ENCODE measurements at places on chromosomes 5 and 9.

DNA sequence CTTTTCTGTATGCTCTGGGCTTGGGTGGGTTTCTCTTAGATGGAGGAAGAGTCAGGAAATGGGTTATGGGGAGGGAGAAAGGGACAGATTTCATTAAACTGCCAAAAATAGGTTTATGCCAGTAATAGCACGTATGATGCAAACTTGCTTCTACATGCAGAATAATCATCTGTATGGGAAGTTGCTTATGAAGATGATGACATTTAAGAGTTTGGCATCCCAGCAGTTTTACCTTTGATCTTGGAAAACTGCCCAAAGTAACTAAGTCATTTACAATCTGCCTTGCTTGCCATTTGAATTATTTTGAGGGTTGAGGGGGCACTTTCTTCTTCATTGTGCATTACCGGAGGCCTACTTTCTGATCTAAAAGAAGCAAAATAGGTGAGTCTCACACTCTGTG, 282.9 kb upstream of the ANKRD55 start:
- DNase-seq, result no peak

- no peak for DNase-seq
Observed at GRCh38 chr9:121607434-121608167, 43.8 kb upstream of the DAB2IP start.

GRCh38 chr5:111548348-111548950, 36.1 kb upstream of the STARD4 start:
- no peak for DNase-seq

DNA sequence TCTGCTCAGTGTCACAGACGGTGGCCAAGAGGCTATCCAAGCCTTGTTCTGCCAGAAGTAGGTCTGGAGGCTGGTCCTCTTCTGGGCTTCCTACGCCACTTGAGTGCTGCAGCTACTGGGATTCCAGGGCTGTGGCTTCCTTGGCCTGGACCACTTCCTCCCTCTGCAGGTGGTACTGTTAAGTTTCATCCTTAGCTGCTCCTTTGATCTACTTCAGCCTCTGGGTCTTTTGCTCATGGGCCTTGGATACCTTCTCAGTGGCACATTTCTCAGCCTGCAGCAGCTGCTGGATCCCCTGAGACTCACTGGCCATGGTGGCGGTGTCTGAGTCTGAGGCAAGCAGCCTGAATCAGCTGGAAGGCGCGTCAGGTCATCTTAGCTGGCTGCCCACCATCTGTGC, 10.3 kb downstream of the CNOT8 start:
- no peak for DNase-seq

DNA sequence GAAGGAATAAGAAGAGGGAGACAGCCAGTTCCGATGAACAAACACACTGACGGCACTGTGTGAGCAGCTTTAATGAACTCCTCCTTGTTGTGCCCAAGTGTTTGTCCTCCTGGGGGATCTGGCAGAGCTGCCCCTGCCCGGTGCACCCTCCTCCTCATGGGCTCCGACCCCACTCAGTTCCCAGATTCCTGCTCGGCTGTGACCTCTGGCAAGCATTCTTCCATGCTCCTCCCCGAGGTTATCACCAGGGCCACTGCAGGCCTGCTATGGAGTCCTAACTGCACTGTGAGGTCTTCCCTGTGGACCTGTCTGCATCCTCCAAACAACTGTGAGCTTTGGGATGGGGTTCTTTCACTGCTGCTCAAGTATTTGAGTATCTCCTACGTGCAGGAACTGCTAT, 142.2 kb downstream of the DCP2 start:
- DNase-seq, result no peak

DNA sequence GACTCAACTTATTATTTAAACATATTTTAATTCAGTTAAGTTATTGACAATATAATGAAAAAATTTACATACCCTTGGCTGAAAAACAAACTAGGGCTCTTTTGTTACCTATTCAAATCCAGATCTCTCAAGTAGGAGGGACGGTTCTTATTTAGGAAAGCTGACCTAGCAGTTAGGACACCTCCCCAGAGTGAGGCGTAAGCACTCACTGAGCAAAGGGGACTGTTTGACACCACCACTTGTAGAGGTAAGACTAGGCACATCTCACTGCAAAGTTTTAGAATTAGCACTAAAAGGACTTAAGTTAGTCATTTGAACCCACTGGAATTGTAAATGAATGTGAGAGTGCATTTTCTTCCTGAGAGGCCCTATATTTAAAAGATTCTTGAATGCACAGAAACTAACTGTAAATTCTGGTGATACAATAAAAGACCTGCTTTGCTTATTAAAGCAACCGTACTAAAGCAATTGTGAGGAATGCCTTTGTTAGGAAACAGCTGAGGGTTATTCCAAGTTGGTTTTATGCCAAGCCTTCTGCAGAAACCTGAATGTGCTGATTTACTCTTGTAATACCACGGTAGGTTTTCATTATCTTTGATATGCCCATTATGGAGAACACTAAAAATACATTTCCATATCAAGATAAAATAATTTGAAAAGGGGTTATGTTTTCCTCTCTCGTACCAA, 16.2 kb downstream of the HACD4 start:
- DNase-seq, result no peak

DNA sequence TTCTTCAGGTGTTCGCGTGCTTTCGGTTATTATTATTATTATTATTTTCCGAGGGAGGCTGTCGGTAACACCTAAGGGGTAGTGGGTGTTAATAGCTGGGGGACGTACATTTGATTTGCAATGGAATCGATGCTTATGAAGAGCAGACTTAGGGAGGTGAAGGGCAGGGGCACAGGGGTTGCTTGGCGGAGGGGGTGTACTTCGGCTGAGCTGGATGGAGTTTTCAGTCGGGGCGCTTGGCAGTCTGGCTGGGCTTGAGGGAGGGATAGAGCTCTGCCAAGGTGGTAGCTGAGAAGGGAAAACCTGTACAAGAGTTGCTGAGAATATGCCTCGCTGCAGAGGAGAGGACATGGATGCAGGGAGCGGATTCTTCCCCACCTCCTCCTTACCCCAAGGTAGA, 617 bp upstream of the PTPRD start:
- no peak for DNase-seq

- no peak for DNase-seq
Observed at GRCh38 chr9:133839822-133840329, 101.7 kb upstream of the SARDH start.

DNA sequence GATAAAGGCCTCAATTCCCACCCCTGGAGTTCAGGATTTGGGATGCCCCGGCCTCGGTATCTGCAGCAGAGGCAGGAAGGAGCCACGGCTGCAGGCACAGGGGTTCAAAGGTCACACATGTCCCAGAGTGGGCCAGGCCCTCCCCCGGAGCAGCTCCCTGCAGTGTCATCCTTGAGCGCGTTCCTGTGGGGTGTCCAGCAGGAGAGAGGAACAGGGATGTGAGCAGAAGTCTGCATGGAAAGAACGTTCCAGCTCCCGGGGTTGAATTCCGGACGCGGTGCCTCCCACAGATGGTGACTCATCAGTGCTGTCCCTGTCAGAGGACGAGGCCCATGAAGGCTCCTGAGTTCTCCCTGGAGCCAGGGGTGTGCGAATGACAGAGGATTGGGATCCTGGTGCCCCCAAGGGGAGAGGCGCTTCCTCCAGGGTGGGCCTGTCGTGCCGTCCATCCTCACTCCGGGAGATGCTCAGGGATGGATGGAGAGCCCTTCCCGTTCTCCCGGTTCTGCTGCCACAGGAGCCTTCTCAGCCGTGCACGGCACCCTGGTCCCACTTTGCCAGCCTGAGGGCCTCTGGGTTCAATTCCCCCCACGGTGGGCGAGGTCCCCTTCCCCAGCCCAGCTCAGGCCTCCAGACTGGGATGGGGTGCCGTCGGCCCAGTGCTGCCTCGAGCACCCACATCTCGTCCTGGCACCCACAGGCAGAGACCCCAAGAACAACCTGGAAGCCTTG, 3.1 kb downstream of the LCN1 start:
- no peak for DNase-seq

DNA sequence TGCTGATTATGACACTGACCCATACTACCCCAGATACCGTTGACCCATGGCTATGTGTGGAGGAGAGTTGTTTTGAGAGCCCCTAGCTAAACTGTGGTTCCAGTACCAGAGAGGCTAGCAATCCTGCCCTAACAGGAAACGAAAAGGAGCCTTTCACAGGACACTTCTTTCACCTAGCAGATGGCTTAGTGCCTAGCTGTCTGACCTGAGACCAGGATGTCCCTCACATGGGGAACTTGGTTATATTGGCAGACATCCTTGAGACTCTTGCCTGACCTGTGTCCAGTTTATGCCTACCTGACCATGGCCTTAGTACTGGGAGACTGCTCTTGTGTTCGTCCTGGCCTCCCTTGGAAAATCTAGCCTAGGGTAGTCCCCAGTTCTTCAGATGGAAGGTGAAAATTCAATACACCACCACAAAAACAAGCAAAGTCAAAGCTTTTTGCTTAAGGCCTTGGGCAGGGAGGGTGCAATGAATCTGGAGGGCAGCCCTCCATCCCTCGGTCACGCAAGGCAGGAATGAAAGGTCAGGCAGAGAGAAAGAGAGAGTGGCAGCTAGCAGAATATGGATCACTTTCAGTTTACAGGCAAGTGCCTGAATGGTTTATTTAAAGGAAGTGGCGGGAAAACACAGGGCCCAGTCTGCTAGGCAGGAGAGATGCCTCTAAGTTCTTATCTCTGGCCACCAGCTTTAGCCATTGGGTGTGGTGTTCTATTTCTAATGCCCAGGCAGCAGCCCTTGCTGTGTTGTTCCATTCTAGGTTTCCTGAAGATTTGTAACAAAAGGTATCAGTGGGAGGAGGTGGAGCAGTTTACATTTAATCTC, 16.4 kb upstream of the ZNF474 start:
- no peak for DNase-seq

- DNase-seq, result no peak
Observed at GRCh38 chr5:61132559-61132958, 29.7 kb downstream of the SMIM15 start.

- no peak for DNase-seq
Observed at GRCh38 chr5:31116466-31117031, 76.9 kb upstream of the CDH6 start.

GRCh38 chr9:100129772-100130171, 30.7 kb downstream of the INVS start:
- no peak for DNase-seq

DNA sequence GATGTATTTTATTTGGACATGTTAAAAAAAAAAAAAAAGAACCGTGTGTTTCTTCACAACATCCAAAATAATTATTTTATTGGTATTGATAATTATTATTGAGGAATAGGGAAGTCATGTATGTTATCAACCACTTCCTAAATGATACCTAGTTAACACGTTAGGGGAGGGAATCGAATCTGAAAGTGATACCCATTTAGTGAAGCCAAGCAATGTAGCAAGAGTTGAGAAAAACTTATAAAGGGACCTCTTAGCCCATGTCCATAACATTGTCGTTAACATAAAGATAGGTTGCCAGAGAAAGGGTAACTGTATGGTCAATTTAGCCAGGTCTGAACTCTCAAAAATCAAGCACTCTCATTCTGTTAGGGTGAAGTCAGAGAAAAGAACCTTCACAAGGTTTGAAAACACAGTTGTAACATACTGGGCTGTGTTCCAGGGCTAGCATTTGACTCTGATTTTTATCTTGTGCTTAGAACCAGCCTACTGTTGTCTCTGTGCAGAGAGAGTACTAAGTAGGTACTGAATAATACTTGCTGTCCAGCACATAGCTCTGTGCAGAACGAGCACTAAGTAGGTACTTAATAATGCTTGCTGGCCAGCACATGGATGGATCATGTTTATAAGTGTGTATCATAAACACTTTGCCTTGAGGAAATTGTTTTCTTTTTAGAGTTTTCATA, 60.4 kb downstream of the GHR start:
- no peak for DNase-seq

- DNase-seq, result no peak
Observed at GRCh38 chr5:141786700-141787099, 91.5 kb downstream of the PCDH1 start.

- DNase-seq, result no peak
Observed at GRCh38 chr9:125295657-125296056, 34.0 kb downstream of the GAPVD1 start.

GRCh38 chr9:12906646-12907045, 131.8 kb downstream of the LURAP1L start:
- DNase-seq, result no peak

DNA sequence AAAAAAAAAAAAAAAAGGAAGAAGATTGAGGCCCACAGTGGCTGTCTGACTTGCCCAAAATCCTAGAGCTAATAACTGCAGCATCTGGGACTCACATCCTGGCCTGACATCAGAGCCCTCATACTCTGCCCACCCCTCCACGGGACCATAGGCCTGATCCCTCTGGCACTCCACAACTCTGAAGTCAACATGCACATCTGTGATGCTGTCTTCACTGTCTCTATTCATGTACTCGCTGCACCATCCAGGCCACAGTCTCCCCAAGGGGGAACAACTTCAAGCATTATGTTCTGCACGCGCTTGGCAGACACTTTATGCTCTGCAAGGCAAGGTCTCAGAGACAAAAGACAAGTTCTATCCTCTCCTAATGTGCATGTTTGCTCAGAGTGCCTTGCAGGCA, 158.2 kb downstream of the SPOCK1 start:
- no peak for DNase-seq
